ENCODE measurements at places on chromosomes 4 and X.
A peak's percentile ranks its signal among the peaks of the same experiment; 100 is the strongest.

GRCh38 chr4:80790152-80790551, 240.4 kb upstream of the BMP3 start:
- DNase-seq = no peak

- no peak for DNase-seq
Measured at GRCh38 chr4:62288808-62289541, 1088.8 kb downstream of the ADGRL3 start.

DNA sequence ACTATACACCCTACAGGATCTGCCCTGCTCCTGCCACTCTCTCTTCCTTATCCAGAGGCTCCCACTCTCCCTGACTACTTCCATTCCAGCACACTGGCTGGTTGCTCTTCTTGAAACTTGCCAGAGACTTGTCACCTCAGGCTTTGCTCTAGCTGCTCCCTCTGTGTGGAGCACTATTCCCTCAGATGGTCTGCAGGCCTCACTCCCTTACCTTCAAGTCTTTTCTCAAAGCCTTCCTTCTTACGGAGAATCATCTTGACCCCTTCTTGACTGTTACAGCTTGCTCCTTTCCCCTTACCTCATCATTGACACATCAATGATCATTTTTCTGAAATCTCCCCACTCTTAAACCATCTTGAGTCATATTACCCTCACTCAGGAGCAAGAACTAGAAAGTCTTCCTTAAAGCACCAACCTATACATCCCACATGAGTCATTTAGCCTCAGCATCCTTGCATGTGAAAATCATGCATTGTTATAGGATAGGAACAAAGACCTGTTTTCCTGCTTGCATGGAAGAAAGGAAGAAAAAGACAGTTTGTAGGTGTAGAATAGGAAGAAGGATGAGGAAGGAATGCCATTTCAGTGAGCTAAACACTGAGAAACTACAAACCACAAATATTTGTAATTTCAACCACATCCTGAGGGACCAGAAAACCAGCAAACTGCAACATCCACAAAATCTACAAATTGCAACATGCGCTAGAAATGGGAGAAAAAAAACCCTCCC, 55.7 kb downstream of the ANTXR2 start:
- DNase-seq = no peak

GRCh38 chrX:120356084-120356483, 5.8 kb upstream of the ATP1B4 start:
- DNase-seq = no peak

- no peak for DNase-seq
Measured at GRCh38 chr4:184262901-184263300, 45.2 kb upstream of the ENPP6 start.

DNA sequence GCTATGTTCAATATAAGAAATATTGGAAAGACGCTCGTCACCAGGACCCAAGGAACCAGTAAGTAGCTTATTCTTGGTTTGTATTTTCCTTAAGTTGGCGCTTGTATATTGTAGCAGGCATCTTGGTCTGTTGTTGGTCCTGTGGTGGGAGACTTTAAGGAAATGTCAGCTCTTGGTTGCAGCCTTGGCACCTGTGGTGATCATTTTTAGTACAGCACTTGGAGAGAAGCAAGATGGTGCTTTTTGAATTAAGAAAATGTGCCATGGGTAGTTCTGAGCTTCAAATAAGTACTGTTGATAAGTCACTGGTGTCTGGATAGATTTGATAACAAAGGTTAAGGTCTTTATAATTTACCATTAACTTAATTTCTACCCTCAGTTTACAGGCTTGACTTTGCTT, 1.1 kb downstream of the RPS3A start:
- no peak for DNase-seq

DNA sequence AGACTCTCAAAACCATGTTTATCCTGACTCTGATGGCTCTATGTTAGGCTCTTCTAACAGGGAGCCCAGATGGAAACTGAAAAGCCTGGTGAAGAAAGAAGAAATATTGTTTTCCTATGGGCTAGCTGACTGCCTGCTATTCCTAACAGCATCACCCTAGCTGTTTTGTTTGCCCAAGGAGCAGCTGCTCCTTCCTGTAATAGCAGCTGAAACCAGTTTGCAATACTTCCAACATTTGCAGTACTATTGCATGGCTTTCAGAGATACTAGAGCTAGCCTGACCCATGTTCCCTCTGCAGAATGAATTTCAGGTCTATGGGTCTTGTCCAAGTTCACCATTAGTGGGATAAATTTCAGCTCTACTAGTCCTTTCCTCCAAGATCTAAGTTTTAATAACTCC, 495.2 kb downstream of the INPP4B start:
- DNase-seq = no peak

DNA sequence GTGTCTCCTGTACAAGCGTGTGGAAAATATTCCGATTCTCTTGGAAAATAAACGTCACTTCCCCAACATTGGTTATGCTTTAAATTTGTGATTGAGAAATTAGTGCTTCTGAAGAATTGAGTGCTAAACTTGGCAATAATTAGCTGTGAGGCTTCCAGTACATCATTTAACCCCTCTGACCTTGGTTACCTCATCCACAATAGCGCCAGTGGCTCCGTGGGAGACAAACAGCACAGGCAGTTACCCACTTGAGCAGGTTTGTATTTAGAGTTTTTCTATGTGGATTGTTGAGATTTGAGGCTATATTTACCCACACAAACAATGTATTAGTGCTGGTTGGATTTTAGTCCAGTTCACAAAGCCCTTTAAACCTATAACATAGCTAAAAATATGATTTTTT, 476.5 kb downstream of the NKX6-1 start:
- DNase-seq = no peak

DNA sequence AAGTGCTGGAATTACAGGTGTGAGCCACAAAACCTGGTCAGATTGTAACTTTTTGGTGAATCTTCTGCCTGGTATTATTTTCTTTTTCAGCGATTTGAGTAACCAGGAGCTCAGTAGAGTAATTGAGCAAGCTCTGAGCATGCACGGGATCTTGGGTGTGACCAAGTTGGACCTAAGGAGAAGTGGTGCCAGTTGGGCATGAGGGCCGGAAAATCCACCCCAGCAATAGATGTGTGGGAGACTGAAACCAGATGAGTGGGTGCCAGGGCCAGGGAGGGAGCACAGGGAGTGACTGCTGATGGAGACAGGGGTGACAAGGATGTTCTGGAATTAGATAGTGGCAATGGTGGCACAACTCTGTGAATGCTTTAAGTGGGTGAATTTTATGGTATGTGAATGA, 3.7 kb upstream of the CCNQ start:
- DNase-seq = no peak

GRCh38 chr4:170127758-170128157, 38.0 kb upstream of the AADAT start:
- DNase-seq = no peak

GRCh38 chr4:184324939-184325477, 107.3 kb upstream of the ENPP6 start:
- no peak for DNase-seq

- DNase-seq = no peak
Measured at GRCh38 chrX:43002526-43003203, 224.7 kb upstream of the PPP1R2C start.

DNA sequence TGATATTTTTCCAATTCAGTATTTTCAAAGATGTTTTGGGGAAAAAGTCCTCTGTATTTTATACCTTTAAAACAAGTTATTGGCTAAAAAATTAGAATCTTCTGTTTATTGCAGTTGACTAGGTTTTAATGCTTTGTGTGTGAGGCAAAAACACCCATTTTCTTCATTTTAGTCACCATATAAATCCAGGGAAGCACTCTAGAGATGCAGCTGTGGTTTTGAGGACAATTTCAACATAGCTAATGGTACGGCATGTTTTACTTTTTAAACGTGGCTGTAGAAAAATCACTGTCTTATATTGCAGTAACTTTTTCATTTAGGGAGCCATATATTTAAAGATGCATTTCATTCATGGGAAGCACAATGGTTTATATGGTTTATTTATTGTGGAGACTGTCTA, 129.1 kb upstream of the PITX2 start:
- DNase-seq = no peak

DNA sequence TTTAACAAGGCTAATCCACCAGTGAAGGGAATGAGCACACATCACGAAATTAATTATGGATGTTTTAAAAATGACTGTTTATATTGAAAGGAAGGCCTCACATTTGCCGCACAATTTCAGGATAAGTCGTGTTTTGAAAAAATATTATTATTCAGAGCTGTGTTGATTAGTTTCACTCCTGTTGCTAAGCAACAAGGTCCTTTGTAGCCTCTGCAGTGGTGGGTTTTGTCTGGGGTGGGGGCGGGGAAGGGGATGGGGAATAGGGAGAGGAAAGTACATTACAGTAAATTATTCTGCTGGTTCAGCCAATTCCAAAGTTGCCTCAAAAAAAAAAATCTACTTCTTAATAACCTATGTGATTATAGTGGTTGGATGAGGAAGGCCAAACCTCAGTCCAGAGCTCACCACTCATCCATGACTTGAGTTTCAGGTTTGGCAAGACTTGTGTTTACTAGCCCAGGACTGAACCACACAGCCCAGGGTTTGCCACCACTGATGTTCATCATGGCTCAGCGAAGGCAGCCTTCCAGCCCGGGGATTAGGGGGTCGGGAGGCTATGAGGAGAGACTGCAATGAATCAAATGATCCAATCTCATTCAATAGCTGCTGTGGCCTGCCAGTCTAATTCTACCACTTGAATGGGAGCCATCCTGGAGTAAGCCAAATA, 162.5 kb upstream of the ATP6AP2 start:
- DNase-seq = peak; percentile 58

DNA sequence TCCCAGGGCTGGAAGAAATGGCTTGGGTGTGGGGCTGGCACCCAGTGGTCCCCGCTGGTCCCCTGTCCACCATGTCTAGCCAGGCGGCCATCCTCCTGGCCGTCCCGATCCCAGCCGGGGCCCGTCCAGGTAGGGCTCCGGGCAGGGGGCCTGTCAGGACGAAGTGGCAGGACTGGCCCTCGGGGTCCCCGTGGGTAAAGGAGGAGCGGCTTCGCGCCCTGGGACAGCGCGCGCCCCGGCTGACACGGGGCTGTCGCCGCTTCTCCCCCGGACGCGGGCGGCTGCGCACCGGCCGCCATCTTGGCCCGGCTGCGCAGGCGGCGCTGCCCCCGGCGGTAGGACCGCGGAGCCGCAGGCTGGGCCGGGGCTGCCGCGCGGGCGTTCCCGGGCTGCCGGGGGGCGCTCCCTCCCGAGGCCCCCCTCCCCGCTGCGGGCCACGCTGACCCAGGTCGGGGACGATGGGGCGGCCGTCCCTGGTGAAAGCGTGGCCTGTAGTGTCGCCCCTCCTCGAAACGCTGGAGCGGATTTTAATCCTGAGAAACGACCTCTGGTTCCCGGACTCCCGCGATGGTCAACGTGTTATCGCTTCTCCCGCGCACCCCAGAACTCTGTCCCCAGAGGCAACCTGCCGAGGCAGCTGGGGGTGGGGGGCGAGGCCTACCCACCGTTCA, 60.4 kb upstream of the BCOR start:
- no peak for DNase-seq

DNA sequence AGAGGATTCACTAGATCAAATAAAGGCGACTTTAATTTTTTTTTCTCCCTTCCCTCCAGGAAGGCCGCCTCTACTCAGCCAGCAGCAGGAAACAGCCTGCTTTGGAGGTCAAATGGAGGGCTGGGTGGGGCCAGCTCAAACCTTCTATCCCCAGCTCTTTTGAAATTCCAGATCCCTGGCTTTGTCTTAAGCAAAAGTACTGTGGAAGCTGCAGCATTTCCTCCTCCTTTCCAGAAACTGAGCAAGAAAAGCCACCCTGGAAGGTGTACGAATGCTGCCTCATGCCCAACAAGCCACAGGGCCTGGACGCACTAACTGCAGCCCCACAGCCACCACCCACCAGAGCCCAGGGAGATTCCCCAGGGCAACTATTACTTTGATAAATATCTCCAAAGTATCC, 55.1 kb upstream of the ZCCHC13 start:
- no peak for DNase-seq

DNA sequence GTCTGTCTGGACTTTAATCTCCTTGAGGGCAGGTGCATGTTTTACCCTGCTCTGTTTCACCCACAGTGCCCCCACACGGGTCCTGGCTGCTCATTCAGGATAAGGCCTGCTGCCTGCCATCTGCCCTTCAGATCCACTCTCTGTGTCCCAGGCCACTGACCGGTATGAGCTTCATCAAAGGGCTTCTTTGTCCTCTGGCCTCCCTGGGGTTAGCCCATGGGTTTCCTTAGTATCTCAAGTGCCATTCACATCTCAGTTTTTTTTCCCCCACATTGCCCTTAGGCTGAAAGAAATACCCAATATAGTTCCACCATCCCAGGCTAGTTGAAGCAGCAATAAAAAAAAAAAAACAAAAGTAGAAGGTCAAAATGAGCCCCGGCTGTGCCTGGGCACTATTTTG, 9.3 kb downstream of the CD99L2 start:
- no peak for DNase-seq

Measured in DMS79 treated with DMSO at 0.1 percent for 48 hours (cell line).